ENCODE measurements at places on chromosomes 2 and 18.

GRCh38 chr2:24107-24506, 22.2 kb downstream of the FAM110C start:
- DNase-seq: no peak

DNA sequence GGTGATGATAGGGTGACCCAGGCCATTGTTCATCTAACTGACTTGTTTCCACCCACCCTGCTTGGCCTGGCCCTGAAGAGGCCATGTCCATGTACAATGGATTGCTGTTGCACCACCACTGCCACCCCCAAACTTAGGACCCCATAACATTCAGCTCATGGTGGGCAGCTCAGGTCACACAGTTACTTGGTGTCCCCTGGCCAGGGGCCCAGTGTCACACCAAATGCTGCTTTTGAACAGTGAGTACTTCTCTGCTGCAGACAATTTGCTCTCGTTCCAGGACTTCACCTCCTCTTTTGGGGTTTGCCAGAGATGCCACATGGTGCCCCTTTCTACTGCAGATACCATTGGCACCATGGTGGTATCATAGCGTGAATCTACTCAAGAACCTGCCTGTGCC, 11.7 kb downstream of the MAB21L4 start:
- DNase-seq: no peak

GRCh38 chr2:241465543-241465942, 42.8 kb downstream of the STK25 start:
- DNase-seq: no peak

GRCh38 chr2:26238311-26238958, 6.0 kb downstream of the HADHA start:
- DNase-seq: no peak

DNA sequence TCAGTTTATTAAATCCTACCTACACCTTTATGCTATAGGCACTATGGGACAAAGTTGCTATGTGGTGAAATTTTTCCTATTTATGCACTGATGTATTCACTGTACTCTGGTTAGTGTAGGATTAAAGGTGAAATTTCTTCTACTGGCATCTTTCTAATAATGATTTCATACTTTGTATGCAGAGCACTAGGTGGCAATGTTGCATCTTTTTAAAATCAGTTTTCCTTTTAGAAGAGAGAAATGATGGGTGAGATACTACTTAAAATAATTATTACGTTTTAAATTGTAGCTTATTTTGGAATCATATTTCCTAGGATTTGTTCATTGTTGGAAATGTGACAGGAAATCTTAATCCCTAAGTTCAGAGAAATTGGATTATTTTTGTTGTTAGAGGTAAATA, 150.9 kb downstream of the CD8B2 start:
- DNase-seq: no peak

GRCh38 chr18:74429096-74429495, 28.0 kb downstream of the DIPK1C start:
- no peak for DNase-seq

Measured in activated CD4-positive, CD25-positive, alpha-beta regulatory T cell treated with anti-CD3 and anti-CD28 coated beads, Interleukin-2, amount 50 U/mL, for 16 hours (primary cell).